ENCODE measurements at places on chromosomes 2 and 18.

DNA sequence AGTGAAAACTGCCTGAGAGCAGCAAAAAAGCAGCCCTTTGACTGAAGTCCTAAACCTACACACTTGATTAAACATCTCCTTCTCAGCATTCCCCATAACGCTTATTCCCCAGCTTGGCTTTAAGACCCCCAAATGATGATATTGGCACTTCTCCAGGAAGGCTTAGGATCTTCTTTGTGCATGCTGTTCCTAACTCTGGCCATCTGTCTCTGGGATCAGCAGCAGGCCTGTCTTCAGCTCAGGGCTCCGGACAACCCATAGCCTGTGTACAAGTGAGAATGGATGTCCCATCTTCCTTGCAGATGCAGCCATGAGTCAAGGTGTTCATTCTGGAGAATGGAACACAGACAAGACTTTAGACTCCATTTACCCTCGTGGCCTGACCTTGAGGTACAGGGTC is 81.6 kb upstream of the TMEM17 start:
- DNase-seq = no peak

DNA sequence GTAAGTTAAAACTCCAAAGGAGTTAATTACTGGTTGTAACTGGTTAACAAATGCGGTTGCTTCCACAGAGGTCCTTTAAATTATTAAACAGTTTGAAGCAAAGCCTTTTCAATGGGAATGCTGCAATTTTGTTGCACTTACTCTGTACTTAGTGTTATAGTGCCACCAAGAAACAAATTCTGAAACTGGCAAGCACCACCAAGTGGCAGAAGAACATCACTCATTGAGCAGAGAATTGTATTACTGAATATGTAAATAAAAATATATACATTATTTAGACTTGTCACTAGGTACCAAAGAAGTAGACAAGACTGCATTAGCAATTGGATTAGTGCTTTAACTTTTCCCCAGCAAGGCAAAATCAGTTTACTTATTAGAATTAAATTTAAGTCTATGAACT is 2.6 kb upstream of the TMEFF2 start:
- DNase-seq = no peak

DNA sequence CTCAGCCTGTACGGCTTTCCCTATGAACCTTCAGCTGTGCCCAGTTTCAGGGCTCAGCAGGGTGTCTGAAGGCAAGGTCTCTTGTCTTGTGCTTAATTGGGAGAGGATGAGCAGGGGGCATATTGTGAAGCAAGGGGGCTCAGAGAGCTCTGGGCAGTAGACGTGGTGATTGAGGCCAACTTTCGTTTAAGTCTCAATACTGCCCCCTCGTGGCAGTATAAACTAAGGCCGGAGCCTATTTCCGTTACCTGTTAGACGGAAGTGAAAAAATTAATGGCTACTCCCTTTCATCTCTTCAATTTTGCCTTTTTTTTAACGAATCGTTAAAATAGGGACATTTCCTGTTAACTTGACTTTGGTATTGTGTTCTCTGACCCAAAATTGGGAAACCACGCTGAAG is 193.4 kb downstream of the TDRD15 start:
- DNase-seq = no peak

DNA sequence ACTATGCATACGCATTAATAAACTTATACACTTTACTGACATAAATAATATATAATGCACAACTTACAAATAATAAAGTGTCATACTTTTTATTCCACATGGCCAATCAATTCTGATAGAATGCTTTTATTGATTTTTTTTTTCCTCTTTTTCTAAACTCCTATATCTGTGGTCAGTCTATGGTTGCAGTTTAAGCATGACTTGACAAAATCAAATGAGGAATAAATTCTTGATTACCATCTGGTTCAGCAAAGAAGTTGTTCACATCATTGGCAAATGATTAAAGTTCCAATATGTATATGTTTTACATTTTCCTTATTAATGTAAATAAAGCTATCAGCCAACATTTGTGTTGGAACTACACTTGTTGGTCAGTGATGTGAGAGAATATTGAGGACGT is 83.5 kb downstream of the EML6 start:
- DNase-seq = no peak

- DNase-seq = no peak
Observed at GRCh38 chr2:162166745-162167144, 14.7 kb upstream of the GCG start.

All from skeletal muscle cell (primary cell).